ENCODE measurements at places on chromosomes 4 and X.
A peak's percentile ranks its signal among the peaks of the same experiment; 100 is the strongest.

DNA sequence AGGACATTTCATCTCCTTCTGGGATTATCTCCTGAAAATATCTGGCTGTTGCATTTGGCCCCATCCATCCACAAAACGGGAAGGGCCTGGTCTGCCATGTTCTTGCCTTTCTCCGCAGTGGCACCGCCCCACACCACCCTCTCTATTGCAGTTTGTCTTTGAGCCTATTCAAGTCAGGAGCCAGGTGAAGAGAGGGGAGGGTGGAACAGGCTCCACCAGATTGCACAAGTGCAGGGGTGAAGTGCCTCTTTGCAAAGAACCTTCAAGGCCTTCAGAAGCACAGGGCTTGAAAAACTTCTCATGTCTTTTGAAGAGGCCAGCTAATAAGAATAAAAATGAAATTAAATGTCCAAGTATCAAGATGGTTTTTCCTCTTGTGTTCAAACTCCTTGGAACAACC lies 28.7 kb downstream of the RS1 start:
- DNase-seq, result no peak

- no peak for DNase-seq
These were observed 34.3 kb downstream of the FGFRL1 start for GRCh38 chr4:1045595-1046201.

DNA sequence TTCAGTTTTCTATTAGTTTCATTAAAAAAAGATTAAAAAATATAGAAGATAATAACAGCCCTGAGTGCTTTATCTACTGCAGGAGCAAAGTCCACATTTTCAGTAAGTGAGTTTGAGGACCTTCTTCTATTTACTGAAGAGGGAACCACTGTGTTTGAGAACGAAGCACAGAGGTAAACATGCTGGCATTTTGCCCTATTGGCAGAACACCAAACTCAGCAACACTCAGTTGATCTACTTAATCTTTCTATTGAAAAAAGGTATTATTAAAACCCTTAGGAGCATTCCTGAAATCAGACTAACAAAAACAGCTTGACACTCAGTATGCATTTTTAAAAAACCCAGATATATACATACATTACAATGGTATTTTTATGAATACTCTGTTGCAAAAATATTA lies 1496.7 kb downstream of the TECRL start:
- DNase-seq, result no peak

DNA sequence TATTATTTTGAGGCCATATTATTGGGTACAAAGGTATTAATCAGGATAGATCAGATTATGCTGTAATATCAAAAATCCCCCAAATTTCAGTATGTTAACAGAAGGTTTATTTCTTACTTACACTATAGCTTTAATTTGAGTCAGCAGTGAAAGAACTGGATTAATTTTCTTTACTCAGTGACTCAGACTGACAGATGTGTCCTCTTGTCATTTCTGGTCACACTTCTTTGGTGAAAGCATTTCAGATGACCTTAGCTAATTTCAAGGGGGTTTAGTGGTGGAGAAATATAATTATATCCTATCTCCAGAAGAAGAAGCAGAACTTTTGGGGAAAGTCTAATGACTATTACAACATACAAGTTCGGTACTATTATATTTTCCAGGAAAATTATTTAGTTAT lies 12.4 kb downstream of the DDIT4L start:
- DNase-seq, result no peak

- DNase-seq, result no peak
These were observed 35.6 kb upstream of the MAGEA8 start for GRCh38 chrX:149845385-149845784.

DNA sequence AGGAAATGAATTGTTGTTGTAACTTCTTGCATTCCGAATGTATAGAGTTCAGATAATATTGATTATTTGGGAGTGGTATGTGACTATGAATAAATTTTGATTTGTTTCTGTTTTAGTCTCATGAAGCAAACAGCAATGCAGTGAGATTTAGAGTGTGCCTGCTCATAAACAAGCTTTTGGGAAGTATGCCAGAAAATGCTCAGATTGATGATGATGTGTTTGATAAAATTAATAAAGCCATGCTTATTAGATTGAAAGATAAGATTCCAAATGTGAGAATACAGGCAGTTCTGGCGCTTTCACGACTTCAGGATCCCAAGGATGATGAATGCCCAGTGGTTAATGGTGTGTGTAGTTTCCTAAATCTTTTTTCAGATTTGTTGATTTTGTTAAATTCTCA lies 2.0 kb downstream of the NCAPG start:
- DNase-seq, result no peak

DNA sequence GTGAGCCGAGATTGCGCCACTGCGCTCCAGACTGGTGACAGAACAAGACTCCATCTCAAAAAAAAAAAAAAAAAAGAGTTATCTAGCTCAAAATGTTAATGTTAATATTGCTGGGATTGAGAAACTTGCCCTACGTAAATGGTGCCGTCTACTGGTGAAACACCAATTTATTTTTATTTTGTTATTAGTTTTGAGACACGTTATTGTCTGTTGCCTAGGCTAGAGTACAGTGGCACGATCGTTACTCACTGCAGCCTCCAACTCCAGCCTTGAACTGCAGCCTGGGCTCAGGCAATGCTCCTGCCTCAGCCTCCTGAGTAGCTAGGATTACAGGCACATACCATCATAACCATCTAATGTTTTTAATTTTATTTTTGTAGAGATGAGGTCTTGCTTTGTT lies 262.8 kb downstream of the BMPR1B start:
- no peak for DNase-seq

DNA sequence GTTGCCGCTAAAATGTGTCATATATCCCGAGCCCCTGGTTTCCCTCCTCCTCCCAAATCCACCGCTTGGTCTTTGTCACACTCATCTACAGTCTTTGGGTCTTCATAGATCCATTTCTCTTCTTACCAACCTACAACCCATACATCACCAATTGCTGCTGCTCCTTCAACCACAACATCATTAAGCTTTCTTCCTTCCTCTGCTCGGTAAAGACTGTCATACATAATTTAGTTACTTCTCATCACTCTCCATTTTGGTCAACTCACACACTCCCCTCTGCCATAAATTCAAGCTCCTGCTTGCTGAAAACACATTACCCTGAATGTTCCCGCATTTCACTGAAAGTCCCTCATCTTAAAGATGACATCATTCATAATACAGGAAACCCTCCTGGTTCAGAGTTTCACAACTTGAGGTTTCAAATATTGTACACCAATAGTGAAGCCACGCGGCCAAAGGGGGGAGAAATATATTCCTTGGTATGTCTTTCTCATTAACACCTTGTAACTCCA lies 1.7 kb upstream of the DCTD start:
- peak; percentile 73 for DNase-seq

DNA sequence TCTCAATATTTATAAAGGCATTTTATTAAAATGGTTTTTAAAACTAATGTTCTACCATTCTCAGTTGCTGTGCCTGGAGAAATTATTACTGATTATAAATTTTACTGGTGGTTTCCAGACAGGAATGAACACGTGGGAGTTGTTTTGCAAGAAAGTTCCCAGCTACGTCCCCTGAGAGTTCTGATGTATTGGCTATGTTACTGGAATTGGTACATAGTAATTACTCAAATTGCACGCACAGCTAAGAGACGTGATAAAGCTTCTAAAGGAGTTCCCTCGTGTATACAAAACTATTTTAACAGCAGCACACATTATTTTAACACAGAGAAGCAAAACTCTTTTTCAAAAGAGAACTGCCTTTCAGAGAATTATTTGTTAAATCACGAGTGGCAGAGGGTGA lies 292.2 kb downstream of the NLGN4X start:
- DNase-seq, result no peak

- DNase-seq, result peak; percentile 15
These were observed 961 bp upstream of the MBNL3 start for GRCh38 chrX:132489578-132490419.

DNA sequence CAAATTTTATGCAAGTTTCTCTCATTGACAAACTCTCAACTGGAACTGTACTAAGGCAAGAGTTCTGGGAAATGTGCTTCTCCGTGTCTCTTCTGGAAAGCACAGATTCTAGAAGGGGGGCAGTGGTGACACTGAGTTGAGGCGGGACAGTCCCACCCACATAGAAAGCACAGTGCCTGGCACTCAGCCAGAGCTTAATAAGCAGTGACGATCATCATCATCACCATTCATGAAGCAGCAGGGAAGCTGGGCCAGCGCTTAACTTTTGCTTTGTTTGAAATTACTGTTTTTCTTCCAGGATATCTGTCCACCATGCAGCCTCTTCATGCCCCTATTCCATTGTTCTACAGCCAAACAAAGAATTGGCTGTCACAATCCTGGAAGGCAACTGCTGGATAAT lies 60.3 kb downstream of the BEND2 start:
- no peak for DNase-seq

- DNase-seq, result peak; percentile 17
These were observed 9.4 kb upstream of the CDS1 start for GRCh38 chr4:84573385-84574068.

- DNase-seq, result no peak
These were observed 363.9 kb downstream of the KLHL13 start for GRCh38 chrX:117752745-117753144.

DNA sequence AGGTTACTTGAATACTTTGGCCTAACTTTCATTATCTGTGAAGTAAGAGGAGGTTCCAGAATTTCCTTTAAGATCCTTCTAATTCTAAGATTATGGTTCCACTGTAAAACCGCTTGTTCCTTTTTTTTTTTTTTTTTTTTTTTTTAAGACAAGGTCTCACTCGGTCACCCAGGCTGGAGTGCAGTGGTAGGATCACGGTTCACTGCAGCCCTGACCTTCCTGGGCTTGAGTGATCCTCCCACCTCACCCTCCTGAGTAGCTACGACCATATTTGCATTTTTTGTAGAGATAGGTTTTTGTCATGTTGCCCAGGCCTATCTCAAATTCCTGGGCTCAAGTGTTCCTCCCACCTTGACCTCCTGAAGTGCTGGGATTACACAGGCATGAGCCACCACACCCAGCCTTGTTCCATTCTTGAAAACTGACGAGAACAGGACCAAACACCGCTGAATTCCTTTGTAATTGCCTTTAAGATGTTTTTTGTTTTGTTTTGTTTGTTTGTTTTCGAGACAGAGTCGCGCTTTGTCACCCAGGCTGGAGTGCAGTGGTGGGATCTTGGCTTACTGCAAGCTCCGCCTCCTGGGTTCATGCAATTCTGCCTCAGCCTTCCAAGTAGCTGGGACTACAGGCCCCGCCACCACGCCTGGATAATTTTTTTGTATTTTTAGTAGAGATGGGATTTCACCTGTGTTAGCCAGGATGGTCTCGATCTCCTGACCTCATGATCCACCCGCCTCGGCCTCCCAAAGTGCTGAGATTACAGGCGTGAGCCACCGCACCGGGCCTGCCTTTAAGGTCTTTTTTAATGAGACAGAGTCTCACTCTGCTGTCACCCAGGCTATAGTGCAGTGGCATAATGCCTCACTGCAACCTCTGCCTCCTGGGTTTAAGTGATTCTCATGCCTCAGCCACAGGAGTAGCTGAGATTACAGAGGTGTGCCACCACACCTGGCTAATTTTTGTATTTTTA lies 6.8 kb downstream of the PDS5A start:
- no peak for DNase-seq

DNA sequence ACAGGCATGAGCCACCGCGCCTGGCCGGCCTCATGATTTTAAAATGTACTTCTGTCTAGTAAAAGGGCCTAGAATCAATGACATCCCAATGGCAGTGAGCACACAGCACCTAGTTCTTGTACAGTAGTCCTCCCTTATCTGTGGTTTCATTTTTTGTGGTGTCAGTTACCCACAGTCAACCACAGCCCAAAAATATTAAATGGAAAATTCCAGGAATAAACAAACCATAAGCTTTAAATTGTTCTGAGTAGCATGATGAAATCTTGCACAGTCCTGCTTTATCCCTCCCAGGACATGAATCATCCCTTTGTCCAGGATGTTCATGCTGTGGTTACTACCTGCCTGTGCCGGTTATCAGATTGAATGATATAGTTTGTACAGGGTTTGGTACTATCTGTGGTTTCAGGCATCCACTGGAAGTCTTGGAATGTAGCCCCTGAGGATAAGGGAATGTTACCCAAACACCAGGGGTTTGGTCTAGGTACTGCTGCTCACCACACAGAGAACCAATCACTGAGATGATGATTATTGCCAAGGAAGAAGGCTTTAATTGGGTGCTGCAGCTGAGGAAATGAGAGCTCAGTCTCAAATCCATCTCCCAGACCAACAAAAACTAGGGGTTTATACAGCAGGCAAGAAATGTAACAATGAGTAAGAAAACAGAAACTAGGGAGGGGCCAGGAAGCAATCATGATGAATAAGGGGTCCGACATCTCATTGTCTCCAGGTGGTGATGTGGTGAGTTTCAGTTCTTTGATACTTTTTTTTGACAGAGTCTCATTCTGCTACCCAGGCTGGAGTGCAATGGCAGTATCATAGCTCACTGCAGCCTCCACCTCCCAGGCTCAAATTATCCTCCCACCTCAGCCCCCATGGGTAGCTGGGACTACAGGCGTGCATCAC lies 16.2 kb upstream of the FHL1 start:
- DNase-seq, result peak; percentile 34

- DNase-seq, result no peak
These were observed 28.5 kb upstream of the FRG1 start for GRCh38 chr4:189912170-189912569.

GRCh38 chr4:40750461-40751258 lies 905 bp downstream of the NSUN7 start:
- no peak for DNase-seq

- no peak for DNase-seq
These were observed 17.5 kb downstream of the BRWD3 start for GRCh38 chrX:80792205-80792604.

- no peak for DNase-seq
These were observed 200.6 kb downstream of the CHIC2 start for GRCh38 chr4:53863736-53864365.

DNA sequence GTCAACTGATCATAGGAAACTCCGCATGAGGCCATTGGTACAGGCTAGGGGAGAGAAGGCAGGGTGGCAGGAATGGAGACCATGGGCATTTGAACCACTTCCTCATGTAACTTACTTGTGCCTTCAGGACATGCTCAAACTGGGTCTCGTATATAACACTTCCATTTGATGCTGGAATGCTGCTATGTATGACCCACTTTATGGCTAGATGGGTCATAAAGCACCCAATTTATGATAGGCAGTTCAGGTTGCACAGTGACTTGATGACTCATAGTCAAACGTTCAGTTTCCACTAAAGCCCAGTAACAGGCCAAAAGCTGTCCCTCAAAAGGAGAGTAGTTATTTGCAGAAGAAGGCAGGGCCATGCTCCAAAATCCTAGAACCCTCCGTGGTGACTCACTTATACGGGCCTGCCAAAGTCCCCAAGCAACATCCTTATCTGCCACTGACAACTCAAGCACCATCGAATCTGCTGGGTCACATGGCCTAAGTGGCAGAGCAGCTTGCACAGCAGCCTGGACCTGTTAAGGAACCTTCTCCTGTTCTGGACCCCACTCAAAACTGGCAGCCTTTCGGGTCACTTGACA lies 236.4 kb downstream of the ZC4H2 start:
- no peak for DNase-seq

GRCh38 chrX:24475480-24475879 lies 10.4 kb downstream of the PDK3 start:
- DNase-seq, result no peak

- DNase-seq, result no peak
These were observed 263.5 kb downstream of the TMA16 start for GRCh38 chr4:163758032-163758431.

GRCh38 chrX:119479845-119480244 lies 11.6 kb downstream of the SLC25A5 start:
- no peak for DNase-seq
